MCF 10A (cell line): ENCODE measurements at places on chromosomes 16 and 17.

DNA sequence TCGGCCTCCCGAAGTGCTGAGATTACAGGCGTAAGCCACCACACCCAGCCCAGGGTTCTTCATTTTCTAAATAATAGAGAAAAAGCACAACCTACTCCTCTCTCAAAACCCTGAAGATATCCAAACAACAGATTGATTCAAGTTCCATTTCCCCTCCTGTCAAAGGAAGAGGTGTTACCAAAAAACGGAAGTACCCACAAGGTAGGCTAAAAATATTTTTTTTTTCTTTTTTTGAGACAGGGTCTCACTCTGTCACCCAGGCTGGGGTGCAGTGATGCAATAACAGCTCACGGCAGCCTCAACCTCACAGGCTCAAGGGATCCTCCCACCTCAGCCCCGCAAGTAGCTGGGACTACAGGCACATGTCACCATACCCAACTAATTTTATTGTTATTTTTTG lies 18.9 kb downstream of the UTP6 start:
- DNase-seq = no peak

- no peak for DNase-seq
Measured at GRCh38 chr17:72463287-72464102, 342.7 kb downstream of the SOX9 start.

- DNase-seq = no peak
Measured at GRCh38 chr16:15055141-15056053, 477 bp downstream of the NTAN1 start.

DNA sequence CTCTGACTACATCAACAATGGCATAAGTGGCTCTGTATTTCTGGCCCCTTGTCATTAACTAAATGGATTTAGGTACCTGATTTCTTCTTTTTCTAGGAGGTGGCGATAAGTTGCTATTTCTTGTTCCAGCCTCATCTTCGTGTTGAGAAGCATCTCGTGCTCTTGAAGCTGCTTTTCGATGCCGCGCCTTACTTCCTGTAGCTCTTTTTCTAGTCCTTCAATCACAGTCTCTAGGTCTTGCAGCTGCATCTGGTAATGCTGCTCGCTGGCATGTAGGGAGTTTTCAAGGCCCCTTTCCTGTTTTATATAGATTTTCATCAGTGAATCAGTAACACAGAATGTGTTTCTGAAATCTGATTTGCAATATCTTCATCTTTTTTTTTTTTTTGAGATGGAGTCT lies 5.1 kb downstream of the KRT222 start:
- DNase-seq = no peak

GRCh38 chr17:10171581-10171981 lies 26.8 kb downstream of the GAS7 start:
- DNase-seq = no peak

GRCh38 chr17:75514919-75515495 lies 330 bp downstream of the CASKIN2 start:
- no peak for DNase-seq
